ENCODE measurements at places on chromosomes 1 and 21. TPM values are rescaled to one million over a fixed set of nuclear protein-coding genes. Genes with fewer than 3 reads are reported as not detected.

The NDUFS2 gene
- 82.9 TPM for polyA plus RNA-seq

- no peak for DNase-seq
Observed at GRCh38 chr1:226937940-226938725, 2.0 kb upstream of the COQ8A start.

DNA sequence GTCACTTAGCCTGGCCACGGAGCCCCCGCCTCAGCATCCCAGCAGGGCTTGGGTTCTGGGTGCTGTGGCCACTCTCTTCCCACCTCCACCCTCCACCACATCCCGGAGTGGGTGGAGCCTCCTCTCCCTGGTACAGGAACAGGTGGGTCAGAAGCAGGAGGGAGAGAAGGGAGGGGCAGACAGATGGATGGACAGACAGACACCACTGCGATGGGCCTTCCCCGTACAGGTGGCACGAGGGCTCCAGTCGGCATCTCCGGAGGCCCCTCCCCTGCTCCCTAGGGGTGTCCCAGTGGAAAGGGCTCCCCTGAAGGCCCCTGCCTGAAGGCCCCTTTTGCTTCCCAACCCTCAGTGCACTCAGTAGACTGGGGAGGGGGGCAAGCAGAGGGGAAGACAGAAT is 96.9 kb upstream of the TARDBP start:
- no peak for DNase-seq

- no peak for DNase-seq
Observed at GRCh38 chr21:34764715-34765284, 96.0 kb downstream of the CLIC6 start.

DNA sequence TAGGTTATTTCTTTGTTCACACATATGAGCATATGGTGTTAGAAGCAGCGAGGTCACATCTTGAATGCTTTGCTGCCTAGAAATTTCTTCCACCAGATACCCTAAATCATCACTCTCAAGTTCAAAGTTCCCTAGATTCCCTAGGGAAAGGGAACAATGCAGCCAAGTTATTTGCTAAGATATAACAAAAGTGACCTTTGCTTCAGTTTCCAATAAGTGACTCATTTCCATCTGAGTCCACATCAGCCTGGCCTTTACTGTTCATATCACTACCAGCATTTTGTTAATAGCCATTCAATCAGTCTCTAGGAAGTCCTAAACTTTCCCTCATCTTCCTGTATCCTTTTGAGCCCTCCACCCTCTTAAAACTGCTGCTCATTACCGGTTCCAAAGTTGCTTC is 1502.5 kb downstream of the KCNT2 start:
- no peak for DNase-seq

- no peak for DNase-seq
Observed at GRCh38 chr1:1889090-1889750, 1.7 kb downstream of the GNB1 start.
